ENCODE measurements at places on chromosomes 16 and 17.

GRCh38 chr16:71943887-71944286 is 48.6 kb downstream of the IST1 start:
- no peak for DNase-seq

DNA sequence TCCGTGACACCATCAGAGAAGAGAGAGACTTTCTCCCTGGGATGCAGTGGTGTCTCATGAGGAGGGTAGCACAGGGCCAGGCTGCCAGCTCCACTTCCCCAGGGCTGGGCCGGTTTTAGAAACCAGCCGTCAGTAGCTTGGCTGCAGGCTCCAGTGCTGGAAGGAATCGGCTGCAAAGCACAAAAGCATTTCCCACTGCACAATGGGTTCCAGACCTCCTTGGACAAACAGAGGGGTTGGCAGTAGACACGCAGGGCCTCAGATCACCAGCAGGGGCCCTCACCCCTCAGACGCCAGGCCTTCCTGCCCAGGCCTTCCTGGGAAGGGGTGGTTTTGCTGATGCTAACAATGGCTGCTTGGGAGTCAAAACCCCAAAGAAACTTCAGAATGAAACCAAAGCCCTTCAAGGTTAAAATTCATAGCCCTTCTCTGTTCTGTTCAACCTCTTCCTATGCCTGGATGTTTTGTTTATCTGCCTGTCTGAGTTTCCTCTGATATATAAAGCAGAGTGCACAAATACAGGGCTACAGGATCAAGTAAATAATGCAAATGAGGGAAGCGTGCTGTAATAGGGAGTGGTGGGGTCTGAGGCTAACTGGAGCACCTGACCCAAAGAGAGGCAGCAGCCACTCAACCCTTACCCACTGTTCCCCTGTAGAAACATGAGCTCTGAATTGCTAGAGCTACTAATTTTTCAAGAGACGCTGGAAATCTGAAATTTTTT is 26.2 kb downstream of the TEKT5 start:
- DNase-seq, result no peak

- no peak for DNase-seq
Observed at GRCh38 chr16:21989133-21989532, 11.8 kb downstream of the PDZD9 start.

DNA sequence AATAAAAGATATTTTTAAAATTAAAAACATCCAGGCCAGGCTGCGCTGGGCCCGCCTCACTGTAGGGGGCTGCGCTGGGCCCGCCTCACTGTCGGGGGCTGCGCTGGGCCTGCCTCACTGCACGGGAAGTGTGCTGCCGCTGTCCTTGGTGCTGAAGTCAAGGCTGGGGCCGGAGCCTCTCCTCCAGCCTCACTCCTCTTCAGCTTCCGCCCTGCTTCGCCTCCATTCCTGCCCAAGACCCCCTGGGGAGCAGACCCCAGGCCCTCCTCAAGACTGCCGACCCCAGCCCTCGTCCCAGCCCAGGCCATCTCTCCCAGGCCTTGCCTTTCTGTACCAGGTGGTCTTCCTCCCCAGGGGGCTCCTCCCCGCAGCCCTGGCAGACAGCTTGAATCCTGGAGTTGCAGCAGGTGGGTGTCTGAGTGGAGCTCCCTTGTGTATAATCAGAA is 26.2 kb downstream of the ENDOV start:
- no peak for DNase-seq

DNA sequence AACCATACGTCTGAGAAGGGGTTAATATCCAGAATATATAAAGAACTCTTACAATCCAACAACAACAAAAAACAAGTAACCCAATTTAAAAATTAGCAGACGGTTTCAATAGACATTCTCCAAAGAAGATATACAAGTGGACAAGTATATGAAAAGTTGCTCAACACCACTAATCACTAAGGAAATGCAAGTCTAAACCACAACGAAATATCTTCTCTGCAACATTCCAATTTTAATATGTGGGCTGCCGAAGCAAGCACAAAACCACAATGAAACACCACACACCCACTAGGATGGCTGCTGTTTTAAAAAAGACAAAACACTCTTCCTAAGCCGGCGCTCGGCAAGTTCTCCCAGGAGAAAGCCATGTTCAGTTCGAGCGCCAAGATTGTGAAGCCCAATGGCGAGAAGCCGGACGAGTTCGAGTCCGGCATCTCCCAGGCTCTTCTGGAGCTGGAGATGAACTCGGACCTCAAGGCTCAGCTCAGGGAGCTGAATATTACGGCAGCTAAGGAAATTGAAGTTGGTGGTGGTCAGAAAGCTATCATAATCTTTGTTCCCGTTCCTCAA is 5.9 kb upstream of the SLC13A2 start:
- no peak for DNase-seq

All from tibial nerve (tissue), 4 donors.